GM12878 (cell line): ENCODE measurements at places on chromosomes 12 and 14.
A peak's percentile ranks its signal among the peaks of the same experiment; 100 is the strongest.

GRCh38 chr14:36580856-36581831 lies 1.3 kb downstream of the NKX2-8 start:
- DNase-seq = no peak

DNA sequence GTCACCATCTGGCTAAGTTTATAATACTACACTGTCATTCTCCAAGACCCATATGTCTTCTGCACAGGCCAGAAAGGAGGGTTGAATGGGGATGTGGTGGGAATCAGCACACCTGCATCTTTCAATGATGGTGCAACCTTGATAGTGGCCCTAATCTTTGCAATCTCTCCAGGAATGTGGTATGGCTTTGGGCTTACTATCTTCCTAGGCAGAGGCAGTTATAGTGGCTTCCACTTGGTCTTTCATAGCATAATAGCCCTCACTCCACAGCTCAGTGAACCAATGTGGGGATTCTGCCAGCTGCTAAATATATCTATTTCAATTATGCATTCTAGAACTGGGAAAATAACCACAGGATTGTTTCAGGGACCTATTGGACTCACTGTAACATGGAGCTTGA lies 61.8 kb upstream of the ATP2B1 start:
- no peak for DNase-seq

- DNase-seq = no peak
Measured at GRCh38 chr14:50015716-50016115, 100.7 kb downstream of the VCPKMT start.

DNA sequence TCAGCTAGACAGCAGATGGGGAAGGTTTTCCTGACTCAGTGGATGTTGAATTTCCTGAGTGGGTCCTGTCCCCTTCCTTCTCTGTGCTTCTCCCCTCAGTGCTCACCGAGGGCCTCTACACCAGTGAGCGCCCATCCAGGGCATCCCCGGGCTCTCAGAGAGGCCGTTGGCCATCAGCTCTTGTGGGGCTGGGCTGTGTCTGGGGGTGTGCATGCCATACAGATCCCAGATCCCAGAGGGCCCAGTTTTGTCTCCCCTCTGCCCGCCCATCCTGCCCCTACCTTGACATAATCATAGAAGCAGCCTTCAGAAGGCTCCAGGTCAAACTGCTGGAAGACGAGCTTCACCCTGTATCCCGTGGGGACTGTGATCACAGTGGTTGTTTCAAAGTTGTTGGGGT lies 1.1 kb downstream of the C1R start:
- no peak for DNase-seq

DNA sequence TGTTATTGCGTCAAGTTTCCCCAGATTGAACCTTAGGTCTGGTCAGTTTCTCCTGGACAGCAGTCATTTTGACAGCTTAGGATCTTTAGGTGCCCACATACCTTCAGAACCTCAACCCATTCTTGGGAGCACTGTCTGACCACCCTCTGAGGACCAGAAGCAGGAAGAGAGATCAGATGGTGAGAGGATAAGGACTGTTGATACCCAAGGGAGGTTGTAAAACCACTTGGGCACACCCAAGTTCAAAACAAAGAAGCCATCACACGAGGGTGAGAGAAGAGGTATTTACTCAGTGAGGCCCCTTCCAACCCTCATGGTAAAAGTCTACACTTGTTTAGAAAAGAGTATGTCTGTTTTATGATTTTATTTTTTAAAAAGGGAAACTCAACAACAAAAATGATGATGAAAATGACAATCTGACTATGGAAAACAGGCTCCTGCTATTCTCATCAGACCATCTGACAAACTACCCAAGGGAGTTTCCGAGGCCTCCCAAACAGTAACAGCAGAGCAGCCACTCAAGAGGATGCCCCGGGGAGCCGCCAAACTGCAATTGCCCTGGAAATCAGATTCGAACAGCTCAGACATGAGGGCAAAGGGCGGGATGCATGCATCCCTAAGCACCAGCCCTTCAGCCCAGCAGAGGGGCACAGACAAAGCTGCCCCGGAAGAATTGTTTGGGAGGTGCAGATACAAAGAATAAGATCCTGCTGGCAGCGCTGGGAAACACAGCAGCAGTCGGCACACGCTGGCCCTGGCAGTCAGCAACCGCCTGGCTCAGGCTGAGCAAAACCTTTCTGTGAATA lies 162.6 kb upstream of the PLEKHG7 start:
- no peak for DNase-seq

- peak; percentile 45 for DNase-seq
Measured at GRCh38 chr12:48601013-48601756, 31.3 kb upstream of the LALBA start.

- DNase-seq = no peak
Measured at GRCh38 chr14:72844524-72844923, 49.4 kb downstream of the DPF3 start.

GRCh38 chr12:4424422-4424821 lies 21.2 kb downstream of the FGF6 start:
- no peak for DNase-seq

GRCh38 chr12:13390381-13390861 lies 193.9 kb downstream of the EMP1 start:
- no peak for DNase-seq

DNA sequence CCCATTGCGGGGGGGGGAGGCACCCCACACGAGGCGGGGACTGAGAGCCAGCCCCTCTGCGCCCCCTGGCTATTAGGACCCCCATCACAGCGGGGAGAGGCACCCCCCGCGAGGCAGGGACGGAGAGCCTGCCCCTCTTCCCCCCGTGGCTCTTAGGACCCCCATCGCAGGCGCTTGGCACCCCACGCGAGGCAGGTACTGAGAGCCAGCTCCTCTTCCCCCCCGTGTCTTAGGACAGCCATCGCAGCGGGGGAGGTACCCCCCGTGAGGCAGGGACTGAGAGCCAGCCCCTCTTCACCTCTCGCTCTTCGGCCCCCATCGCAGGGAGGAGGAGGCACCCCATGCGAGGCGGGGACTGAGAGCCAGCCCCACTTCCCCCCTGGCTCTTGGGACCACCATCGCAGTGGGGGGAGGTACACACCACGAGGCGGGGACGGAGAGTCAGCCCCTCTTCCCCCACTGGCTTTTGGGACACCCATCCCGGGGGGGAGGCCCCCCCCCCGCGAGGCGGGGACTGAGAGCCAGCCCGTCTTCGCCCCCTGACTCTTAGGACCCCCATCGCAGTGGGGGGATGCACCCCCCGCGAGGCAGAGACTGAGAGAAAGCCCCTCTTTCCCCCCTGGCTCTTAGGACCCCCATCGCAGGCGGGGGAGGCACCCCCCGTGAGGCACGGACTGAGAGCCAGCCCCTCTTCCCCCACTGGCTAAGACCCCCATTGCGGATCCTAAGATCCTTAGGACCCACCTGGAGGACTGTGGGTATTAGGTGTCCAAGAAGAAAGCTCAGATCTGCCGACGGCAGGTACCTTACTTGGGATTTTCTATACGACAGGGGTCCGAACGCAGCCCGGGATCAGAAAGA lies 198.6 kb upstream of the PZP start:
- no peak for DNase-seq

DNA sequence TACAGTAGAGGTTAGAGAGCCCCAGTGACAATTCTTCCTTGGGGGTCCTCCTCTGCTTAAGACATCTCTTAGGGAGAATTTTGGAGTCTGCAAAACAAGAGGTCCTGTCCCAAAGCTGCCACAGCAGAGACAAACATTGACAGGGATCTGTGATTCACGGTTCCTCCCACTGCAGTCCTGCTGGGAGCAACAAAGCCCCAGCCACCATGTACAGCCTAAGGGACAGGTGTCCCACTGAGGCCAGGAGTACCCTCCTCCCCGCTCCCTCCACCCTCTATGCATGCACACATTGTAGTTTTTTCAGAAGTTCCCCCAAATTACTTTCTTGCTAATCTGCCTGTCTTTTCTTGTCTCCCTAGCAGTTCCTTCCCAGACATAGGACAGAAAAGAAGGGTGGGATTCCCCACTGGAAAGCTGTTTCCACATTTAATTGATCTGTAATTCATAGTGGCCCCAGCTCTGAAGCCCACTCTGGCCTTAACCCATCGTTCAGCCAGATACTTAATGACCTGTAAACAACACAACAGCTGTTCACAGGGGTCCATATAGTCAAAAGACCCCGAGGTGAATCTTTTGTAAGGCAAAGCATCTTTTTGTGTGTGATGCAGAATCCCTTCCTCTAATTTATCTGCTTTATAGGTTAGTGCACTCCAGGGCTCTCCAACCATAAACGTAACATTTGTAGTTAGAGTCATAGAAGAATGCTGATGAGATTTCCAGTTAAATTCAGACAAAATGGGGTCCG lies 13.9 kb upstream of the PRICKLE1 start:
- DNase-seq = no peak

DNA sequence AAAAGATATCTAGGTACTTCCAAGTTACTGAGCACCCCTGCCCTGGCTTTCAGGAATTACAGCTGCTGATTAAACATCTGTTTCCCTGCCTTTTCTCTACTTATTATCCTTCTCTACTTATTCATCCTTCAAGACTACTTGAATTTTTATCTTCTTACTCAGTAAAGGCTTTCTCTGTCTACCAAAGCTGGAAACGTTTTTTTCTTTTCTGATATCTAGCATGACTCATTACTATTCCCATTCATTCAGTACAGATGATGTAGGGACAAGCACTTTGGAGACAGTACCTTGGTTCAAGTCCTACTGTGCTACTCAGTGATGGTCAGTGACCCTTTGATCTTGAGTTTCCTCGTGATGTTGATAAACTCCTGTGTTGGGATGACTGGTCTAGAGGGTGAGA lies 848.7 kb downstream of the NRXN3 start:
- no peak for DNase-seq

GRCh38 chr12:49959685-49960473 lies 1.8 kb upstream of the AQP5 start:
- no peak for DNase-seq

DNA sequence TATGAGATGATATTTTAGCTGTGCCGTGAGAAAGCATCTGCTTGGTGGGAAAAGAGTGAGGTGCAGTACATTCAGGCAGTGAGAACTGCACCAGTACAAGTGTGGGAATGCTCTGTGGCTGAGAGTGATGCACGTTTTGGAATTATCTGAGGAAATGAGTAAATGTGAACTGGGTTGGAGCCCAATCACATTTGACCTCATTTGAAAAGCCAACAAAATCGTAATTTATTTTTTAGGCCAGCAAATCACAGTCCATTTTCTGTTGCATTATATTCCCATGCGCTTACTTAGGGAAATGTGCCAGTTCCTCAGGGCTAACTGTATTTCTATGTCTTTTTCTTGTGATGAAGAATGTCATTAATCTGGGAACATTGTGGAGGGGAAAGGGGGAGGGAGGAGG lies 77.3 kb downstream of the SNAPC1 start:
- DNase-seq = no peak

GRCh38 chr12:79098530-79098929 lies 234.0 kb downstream of the SYT1 start:
- no peak for DNase-seq

DNA sequence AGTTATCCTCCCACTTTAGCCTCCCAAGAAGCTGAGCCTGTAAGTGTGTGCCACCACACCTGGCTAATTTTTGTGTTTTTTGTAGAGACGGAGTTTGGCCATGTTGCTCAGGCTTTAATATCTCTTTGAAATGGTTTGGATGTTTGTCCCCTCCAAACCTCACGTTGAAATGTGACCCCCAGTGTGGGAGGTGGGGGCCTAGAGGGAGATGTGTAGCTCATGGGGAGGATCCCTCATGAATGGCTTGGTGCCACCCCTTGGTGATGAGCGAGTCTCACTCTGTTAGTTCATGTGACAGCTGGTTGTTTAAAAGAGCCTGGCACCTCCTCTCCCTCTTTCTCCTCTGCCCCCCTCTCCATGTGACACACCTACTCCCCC lies 23.6 kb upstream of the TTC7B start:
- DNase-seq = no peak
